ENCODE measurements at places on chromosomes 1 and 21.

DNA sequence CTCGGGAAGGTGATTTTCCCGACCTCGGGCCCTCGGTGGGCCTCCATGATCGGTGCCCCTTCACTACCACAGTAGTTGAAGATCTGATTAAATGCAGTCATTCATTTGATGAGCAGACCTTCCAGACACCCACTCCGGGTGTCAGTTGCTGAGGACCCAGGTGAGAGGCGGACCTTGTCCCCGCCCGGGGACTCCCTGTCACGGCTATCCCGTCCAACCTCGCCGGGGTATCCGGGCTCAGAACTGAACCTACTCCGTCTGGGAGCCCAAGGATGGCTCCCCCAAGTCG, 22.6 kb downstream of the RNU1-3 start:
- no peak for DNase-seq

GRCh38 chr1:40774266-40774998, 9.2 kb upstream of the KCNQ4 start:
- DNase-seq = no peak

DNA sequence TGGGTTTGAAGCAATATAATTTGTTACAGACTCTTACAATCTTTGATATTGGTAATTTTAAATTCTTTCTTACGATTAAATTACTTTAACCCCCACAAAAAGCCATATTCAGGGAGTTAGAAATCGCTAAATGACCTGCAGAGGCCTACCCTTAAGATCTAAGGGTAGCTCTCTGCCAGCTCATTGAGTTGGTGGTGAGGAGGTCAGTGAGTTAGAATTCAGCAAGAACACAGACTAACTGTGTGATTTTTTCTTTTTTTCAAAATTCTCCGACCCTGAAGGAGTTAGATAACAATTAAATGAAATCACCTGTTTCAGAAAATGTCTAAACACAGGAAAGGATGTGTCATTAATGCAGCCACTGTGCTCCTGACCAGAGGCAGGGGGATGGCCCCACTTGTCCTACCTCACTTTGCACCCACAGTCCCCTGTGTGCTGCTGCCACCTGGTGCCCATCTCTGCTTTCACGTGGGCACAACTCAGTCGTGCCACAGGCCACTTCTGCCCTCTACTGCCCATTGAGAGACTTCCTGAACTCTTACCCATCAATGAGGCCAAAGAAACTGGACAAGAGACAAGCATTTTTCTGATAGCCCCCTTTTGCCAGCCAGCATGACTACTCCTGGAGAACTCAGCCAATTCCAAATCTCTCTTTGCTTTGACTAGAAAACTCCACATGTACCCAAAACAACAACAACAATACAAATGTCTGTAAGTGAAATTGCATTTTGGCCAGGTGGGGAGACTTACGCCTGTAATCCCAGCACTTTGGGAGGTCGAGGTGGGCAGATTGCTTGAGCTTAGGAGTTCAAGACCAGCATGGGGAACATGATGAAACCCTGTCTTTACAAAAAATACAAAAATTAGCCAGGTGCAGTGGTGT, 8.4 kb downstream of the CFAP45 start:
- DNase-seq = no peak

GRCh38 chr1:225389843-225390242, 38.0 kb downstream of the LBR start:
- DNase-seq = no peak

- no peak for DNase-seq
These were observed 1.6 kb downstream of the TAF1A start for GRCh38 chr1:222588135-222588534.

GRCh38 chr1:234709473-234710228, 99.7 kb upstream of the IRF2BP2 start:
- no peak for DNase-seq

DNA sequence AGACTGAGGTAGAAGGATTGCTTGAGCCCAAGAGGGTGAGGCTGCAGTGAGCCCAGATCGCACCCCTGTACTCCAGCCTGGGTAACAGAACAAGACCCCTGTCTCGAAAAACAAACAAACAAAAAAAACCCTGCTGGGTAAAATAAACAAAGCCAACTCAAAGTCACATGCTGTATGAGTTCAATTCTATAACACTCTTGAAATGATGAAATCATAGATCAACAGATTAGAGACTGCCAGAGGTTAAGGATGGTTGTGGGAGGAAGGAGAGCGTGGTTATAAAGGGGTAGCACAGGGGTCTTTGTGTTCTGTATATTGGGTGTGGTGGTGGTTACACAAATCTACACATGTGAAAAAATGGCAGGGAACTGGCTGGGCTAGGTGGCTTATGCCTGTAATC, 62.5 kb downstream of the TAS1R2 start:
- no peak for DNase-seq

DNA sequence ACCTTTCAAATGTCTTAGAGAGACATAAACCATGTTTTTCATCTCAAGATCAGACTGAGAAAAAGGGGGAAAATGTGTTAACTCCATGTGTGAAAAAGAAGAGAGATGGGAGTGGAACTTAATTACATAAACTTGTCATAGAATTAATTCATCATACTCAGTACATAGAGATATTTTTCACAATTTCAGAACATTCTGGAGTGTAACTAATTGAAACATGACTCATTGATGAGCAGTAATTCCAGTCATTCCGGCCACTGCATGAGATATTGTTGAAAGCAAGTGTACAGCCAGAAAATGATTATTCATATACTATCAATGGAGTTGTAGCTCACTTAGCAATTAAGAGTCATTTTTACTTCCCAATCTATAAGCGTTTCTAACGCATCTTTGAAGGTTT, 739.3 kb downstream of the LTN1 start:
- no peak for DNase-seq

- no peak for DNase-seq
These were observed 184.4 kb downstream of the C1orf94 start for GRCh38 chr1:34361121-34361520.

DNA sequence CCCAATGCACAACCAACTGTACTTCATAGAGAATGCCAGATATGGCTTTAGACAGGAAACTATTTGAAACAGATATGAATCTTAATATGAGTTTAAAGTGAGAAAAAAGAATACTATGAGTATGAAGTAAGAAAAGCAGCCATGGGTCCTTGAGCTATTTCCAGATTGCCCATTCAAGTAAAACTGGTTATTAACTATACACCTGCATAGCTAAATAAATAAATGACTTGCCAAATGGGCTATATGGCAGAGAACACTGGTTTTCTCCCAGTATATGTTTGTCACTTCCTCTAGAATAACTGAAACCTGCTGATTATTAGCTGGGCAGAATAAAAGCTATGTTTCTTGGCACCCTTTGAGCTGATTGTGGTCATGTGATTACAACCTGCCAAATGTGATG, 17.0 kb upstream of the CD1C start:
- no peak for DNase-seq

DNA sequence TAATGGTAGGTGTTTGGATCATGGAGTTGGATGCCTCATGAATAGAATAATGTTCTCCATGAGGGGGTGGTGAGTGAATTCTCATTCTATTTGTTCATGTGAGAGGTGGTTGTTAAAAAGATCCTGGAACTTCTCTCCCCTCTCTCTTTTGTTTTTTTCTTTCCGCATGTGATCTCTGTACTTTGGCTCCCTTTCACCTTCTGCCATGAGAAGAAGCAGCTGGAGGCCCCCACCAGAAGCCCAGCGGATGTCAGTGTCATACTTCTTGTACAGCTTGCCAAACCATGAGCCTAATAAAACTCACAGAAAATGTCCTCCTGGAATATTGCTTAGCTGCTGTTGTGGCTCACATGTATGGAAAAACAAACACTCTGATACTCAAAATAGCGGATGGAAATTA, 1212.3 kb upstream of the NCAM2 start:
- peak; percentile 8 for DNase-seq

- no peak for DNase-seq
These were observed 22.6 kb downstream of the ZBTB17 start for GRCh38 chr1:15953294-15953771.

- no peak for DNase-seq
These were observed 4.5 kb downstream of the RAB7B start for GRCh38 chr1:205998457-205999241.

Measured in urinary bladder (tissue), 4 donors.